Stimulated activated memory B cell treated with anti-CD40 and anti-IgM and Interleukin-4, amounts not matched to agents 10 μg/mL and 1 μg/mL and 100 μg/mL, for 72 hours (primary cell): ENCODE measurements at places on chromosomes 1 and 21.

- ATAC-seq = no peak
Observed at GRCh38 chr1:9561429-9561828, 22.2 kb downstream of the SLC25A33 start.

DNA sequence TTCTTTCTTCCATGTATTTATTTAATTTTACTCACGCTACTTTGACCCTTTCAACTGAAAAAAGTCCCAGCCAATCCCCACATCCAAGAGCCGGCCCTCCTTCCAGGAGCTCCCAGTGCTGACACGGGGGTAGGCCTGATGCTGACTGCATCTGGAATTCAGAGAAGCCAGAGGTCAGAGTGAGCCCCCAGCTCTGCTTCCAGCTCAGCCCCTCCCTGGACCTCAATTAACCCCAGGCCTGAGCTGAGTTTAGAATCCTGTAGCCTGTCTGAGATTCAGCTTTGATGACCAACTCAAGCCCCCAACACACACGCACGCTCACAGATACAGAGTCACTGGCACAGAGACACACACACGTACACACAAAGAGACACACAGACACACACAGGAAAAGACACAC, 247.9 kb downstream of the NPHP4 start:
- ATAC-seq = no peak

DNA sequence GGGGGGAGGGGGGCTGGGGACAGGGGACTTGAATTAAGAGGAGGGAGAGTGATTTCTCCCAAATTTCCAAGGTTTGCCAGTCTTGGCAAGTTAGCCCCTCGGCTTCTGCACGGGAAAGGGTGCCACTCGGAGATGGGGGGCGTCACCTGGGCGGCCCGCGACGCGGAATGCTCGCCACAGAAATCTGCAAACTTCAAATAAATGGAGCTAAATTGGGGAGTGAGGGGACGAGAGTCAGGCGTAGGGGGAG, 885 bp upstream of the SSBP3 start:
- no peak for ATAC-seq

DNA sequence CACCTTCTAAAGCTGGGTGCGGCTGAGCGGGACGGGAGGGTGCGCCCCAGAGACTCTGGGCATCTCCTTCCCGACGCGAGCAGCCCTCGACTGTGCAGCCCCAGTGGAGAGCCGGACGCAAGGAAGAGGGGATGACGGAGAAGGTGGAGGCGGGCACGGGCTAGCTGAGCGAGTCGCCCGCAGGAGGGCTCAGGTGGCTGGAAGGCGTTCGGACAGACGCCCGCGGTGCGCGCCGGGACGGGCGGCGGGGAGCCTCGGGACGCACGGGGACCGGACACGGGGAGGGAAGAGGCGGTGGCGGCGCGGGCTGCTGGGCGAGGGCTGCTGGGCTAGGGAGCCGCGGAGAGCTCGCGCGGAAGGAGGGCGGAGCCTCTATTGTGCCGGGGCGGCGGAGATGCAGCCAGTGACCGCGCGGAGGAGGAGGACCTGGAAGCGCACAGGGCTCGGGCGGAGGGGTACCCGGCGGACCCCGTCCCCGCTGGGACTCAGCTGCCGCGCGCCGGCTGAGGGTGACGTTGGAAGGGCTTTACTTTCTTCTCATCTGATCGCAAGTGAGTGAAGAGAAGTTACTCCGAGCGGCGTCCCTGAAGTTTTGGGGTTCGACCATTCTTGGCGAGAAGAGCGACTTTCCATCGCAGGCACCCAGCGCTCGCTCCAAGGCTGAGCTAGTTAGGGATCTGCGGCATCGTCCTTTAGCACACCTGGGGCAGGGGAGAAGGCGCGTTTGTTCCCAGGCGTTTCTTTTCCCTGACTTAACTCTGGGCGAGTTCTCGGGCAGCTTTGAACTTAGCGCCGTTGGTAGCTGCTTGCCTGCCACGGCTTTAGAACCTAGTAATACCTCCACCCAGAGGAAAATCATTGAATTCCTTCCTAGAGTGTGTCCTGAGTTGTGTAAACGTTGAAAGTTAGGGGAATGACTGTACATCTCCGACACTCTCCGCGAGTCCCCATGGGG, at the start of gene OLFML2B:
TSS of gene OLFML2B (minus strand) at position 323 of the 955 bp plus-strand sequence. CDS start 439 bp downstream, outside the sequence.
- peak; percentile 68 for ATAC-seq

GRCh38 chr1:173201969-173202368, 5.2 kb downstream of the TNFSF4 start:
- peak; percentile 57 for ATAC-seq
